ENCODE measurements at places on chromosomes 7 and 10. TPM values are rescaled to one million over a fixed set of nuclear protein-coding genes. Genes with fewer than 3 reads are reported as not detected.

Gene PNLIP
- not detected for total RNA-seq

Gene COL1A2
- not detected for total RNA-seq

Gene VPS37D
- total RNA-seq, result 12.4 TPM

Gene ZCWPW1
- 7.4 TPM for total RNA-seq

GRCh38 chr7:147539685-147540084 lies 1050.9 kb upstream of the C7orf33 start:
- H3K36me3 ChIP-seq, result no peaks in the 10 kb centered on the region
- no peak overlapping the region for H3K4me3 ChIP-seq
- H3K27ac ChIP-seq, result no peak overlapping the region
- no peaks in the 10 kb centered on the region for H3K27me3 ChIP-seq
- no peaks in the 10 kb centered on the region for H3K4me1 ChIP-seq
- no peak for DNase-seq

DNA sequence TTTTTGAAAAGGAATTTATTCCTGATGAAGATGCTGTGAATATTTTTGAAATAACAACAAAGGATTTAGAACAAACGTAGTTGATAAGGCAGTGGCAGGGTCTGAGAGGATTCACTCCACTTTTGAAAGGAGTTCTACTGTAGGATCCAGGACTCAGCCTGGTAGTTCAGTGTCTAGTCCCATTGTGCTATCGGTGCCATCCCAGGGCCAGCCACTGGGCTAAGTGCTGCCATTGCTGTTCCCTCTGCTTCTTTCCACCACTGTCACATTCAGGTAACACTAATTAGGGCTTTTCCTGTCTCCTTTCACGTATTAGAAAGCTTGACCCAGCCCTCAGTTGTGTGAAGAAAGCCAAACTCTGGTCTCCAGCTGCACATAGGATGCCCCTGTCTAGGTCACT lies 177.3 kb downstream of the TEX36 start:
- H3K36me3 ChIP-seq, result no peaks in the 10 kb centered on the region
- no peaks in the 10 kb centered on the region for H3K4me1 ChIP-seq
- H3K4me3 ChIP-seq, result no peak overlapping the region
- H3K27me3 ChIP-seq, result no peaks in the 10 kb centered on the region
- DNase-seq, result no peak

Data from PC-9 (cell line).